ENCODE measurements at places on chromosomes 12 and 14. TPM values are rescaled to one million over a fixed set of nuclear protein-coding genes. Genes with fewer than 3 reads are reported as not detected.

The IAPP gene
- not detected for total RNA-seq

The NOVA1 gene
- total RNA-seq, result 3.7 TPM

The NDUFA9 gene
- 225 TPM for total RNA-seq

The C12orf75 gene
- 77.9 TPM for total RNA-seq

The EMP1 gene
- 667 TPM for total RNA-seq

The LGR5 gene
- 4.5 TPM for total RNA-seq

The CACNA1C gene
- total RNA-seq, result 10.2 TPM

The ZNF385A gene
- 3.8 TPM for total RNA-seq

The GYS2 gene
- not detected for total RNA-seq

The ASB2 gene
- 13.4 TPM for total RNA-seq

The SLC24A4 gene
- total RNA-seq, result 0.17 TPM

The GPR65 gene
- 1.2 TPM for total RNA-seq

The PLA2G1B gene
- total RNA-seq, result 5.0 TPM

The RFC5 gene
- total RNA-seq, result 36.0 TPM
